LoVo (cell line): ENCODE measurements at places on chromosomes 4 and X.

GRCh38 chrX:110145854-110146253, 142.9 kb downstream of the TMEM164 start:
- peak; percentile 3 for DNase-seq

GRCh38 chr4:72286185-72286584, 254.4 kb downstream of the NPFFR2 start:
- DNase-seq, result peak; percentile 5

GRCh38 chr4:57117491-57117890, 7.3 kb upstream of the IGFBP7 start:
- no peak for DNase-seq

GRCh38 chrX:119706616-119707015, 13.6 kb upstream of the SEPTIN6 start:
- DNase-seq, result no peak

- DNase-seq, result no peak
Measured at GRCh38 chrX:78333521-78333920, 6.1 kb upstream of the CYSLTR1 start.

GRCh38 chrX:34578237-34578636, 78.8 kb downstream of the TMEM47 start:
- DNase-seq, result no peak
